ENCODE measurements at places on chromosomes 6 and 20.

DNA sequence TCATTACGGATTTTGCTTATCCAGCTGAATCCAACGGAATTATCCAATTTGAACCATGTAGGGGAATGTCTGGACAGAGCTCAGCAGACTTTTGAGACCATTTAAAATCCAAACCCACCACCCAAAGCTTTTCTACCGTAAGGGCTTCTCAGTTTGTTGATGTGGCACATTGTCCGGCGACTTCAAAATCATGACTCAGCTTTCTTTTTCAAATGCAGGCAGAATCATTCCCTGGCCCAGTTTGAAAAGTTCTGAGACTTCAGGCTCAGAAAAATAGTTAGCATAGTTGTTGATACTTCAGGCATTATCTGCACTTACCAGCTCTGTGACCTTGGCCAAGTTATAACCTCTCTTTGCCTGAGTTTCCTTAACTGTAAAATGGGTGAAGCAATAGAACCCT lies 182.2 kb downstream of the PTPRT start:
- DNase-seq, result no peak

GRCh38 chr6:104418125-104418524 lies 441.6 kb downstream of the HACE1 start:
- no peak for DNase-seq

- peak; percentile 87 for DNase-seq
Observed at GRCh38 chr20:36439040-36439730, 102.1 kb upstream of the MYL9 start.

- DNase-seq, result no peak
Observed at GRCh38 chr6:97133067-97133466, 149.9 kb downstream of the MMS22L start.

- no peak for DNase-seq
Observed at GRCh38 chr6:132763269-132763668, 5.6 kb upstream of the VNN2 start.

GRCh38 chr6:34810017-34810882 lies 18.4 kb downstream of the BLTP3A start:
- no peak for DNase-seq

- no peak for DNase-seq
Observed at GRCh38 chr6:106637051-106637716, 7.8 kb downstream of the QRSL1 start.

Data from D341Med (cell line).